ENCODE measurements at places on chromosomes 1 and 21.

DNA sequence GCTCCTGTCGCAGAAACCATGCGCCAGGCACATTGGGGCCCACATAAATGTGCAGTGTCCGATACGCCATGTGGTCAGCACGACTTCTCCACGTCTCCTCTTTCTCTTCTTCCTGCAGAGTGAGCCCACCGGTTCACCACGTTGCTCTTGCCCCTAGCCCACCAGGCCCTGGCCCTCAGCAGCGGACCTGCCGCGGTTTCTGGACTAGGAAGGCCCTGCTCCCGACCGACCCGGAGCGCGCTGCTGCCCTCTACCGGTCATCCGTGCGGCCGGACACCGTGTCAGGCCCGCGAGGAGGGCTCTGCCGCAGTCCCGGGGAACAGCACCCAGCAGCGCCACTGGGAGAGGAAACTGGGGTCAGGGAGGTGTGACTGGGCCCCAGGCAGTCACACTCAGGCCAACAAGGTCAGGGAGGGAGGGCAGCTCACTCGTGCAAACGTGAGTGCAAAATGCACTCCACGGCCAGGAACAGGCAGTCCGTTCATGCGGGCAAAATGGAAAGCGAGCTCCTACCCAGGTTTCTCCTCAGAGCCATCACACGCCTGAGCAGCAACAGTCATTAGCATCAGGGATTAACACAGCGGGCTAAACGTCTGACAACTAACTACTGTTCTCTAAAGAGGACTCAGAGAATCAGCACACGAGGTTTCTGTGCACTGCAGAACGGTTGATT lies 13.7 kb downstream of the TLR5 start:
- DNase-seq: peak; percentile 62

- DNase-seq: no peak
Measured at GRCh38 chr21:45876381-45877170, 105.0 kb upstream of the COL6A1 start.

DNA sequence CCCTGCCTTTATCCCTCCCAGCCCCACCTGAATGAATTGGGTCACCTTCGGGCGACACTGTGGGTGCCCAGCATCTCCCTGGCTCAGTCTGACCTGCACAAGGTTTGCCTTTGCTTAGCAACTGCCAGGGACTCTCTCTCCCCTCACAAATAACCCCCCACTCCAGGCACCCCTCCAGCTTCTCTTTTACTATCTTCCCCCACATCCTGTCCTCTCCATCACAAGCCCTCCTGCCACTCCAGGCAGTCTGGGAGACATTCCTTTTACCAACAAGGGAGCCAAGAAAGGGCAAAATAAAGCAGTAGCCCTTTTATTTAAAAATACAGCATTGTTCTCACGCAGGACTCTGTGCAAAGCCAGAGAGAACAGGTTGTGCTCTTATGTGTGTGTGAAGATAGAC lies 23.9 kb downstream of the LGR6 start:
- no peak for DNase-seq

DNA sequence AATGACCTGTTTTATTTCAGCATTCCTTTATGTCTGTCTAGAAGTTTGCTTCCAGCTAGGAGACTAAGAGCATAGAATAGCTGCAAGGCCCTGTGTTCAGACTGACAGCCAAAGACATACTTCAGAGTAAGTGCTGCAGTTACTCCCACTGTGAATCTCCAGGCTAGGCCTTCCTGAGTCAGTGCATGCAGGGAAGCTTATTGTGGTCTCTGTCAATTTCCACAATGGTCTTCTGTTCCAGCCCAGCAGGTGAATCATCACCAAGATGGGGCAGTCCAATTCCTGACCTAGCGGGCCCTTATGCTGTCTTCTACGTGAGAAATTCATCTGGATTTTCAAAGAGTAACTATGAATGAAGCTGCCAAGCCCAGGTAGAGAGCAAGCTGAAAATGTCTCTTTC lies 146.3 kb upstream of the C8B start:
- DNase-seq: no peak

GRCh38 chr1:216173376-216173995 lies 249.8 kb downstream of the USH2A start:
- DNase-seq: no peak

DNA sequence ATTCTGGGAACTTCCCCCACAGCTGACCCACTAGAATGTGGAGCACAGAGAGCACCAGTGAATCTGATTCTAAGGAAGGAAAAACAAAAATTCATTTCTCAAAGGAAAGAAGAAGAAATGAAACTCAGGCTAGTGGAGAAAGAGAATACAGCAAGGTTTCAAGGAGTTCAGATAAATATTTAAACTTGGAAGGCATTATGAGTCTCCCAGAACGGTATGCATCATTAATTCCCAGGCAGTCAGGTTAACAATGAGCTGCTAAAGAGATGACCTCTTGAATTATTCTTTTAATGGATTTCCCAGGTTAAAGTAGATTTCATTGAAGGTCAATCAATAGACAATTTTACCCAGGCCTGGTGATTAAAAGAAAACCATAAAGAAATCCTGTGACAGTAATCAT lies 103.6 kb upstream of the KAZN start:
- no peak for DNase-seq

DNA sequence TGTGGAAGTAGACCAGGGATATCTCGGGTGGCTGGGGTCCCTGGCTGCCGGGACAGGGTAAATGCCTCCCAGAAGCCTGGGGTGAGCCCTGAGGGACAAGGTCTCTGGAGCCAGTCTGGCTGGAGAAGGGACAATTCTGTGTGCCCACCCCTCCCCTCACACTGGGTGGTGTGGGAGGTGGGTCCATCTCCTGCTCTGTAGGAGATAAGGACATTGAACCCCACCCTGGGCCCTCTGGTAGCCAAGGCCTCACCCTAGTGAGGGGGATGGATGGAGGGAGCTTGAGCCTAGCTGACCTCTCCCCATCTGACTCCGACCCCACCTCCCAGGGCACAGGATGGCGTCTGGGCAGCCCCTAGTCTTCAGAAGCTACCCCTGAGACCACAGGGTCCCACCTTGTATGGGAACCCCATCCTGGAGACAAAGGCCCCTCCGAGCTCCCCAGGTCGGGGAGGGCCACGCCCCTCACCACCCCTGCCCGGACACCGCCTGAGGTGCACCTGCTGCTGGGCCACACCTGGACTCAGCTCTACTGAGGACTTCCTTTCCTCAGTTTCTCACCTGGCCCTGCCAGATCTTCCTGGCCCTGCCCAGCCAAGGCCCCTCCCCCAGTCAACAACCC lies 4.3 kb downstream of the AGRN start:
- DNase-seq: no peak

DNA sequence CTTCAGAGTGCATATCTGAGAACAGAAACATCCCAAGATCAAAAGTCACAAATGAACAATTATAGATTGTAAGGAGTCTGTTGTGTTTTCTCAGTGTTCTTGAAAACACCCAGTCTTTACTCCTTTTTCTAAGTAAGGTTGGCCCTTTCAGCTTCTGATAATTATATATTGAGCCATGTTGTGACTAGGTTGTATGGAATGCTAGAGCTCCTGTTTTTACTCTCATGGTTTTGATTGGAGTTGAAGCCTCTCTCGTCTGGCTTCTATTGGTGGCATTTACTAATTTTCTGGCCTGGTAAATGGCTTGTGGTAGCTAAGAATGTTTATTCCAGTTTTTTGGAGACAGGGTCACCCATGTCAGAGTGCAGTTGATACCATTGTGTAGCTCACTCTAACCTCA lies 84.7 kb downstream of the NDUFS5 start:
- no peak for DNase-seq

- no peak for DNase-seq
Measured at GRCh38 chr1:197838836-197839235, 63.6 kb upstream of the DENND1B start.

DNA sequence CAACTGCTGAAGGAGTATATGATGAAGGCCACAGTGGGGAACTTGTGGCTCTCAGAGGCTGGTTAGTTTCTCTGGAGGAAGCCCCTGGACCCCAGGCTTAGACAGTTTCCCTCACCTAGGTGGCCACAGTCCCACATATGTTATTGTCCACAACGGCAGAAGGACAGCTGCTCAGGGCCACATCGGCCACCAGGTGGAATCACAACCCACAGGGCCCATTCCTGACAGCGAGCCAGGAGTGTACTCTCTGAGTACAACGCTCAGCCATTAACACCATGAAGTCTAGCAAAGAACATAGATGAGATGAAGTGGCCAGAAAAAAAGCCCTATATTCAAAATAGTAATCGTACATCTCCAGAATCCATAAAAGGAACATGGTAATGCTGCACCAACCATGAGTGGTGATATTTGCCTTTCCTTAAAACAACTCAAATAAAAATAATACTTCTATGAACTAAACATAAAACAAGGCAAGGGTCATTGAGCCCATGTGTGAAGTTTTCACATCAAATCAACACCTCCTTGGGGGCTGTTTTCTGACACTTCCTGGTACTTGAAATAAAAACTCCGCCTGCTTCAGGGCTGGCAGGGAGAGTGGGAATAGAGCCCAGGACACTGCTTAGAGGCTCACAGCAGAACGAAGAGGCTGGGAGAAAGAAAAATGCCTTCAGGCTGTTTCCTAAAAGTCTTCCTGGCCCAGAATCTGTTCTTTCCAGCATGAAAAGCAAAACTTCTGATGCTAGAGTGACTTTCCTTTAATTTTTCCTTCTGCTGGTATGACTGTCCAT lies 383.3 kb downstream of the HHAT start:
- DNase-seq: no peak

DNA sequence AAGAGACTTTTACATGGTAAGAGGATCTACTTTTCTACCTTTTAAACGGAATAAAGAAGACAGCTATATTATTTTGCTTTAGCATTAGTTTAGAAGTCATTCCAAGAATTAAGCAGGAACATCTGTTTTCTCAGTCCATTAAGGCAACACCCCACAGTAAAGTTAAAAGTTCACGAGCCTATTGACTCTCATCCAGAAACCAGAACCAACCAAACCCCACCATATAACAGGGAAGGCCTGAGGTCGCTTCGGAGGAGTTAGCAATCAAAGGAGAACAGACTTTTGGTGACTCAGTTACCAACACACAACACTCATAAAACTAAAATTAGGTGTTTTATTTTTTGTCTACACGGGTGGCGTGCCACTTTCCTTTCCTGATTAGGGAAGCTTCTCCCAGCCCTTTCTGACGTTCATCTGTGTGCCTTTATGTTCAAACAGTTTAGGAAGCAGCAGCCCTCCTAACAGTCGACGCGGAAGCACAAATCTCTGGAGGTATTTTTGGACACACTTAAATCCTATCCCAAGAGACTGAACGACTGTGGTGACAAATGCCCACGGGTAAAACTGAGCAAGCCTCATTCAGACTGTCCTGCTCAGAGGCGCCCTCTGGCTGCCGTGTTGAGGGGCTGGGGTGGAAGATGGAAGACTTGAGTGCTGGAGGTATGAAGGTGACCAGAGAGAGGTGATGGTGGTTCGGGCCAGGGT lies 8.6 kb upstream of the PLA2G2C start:
- peak; percentile 28 for DNase-seq

DNA sequence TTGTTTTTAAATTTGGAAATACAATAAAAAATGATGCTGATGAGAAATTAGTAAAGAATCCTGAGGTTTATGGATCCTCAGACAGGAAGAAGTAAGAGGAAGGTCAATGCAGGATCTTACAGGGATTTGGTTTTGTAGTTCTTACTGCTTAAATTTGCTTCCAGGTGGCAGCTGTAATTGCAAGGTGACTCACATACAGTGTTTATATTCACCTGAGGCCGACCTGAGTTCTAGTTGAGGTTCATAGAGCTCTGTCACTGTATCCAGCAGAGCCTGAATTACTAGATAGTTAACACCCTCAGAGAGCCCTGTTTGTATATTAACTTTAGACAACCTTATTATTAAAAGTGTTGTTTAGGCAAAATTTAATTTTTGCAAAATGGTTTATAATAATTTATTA lies 1.4 kb upstream of the WDR26 start:
- DNase-seq: no peak
